ENCODE measurements at places on chromosomes 4 and X. TPM values are rescaled to one million over a fixed set of nuclear protein-coding genes. Genes with fewer than 3 reads are reported as not detected.

DNA sequence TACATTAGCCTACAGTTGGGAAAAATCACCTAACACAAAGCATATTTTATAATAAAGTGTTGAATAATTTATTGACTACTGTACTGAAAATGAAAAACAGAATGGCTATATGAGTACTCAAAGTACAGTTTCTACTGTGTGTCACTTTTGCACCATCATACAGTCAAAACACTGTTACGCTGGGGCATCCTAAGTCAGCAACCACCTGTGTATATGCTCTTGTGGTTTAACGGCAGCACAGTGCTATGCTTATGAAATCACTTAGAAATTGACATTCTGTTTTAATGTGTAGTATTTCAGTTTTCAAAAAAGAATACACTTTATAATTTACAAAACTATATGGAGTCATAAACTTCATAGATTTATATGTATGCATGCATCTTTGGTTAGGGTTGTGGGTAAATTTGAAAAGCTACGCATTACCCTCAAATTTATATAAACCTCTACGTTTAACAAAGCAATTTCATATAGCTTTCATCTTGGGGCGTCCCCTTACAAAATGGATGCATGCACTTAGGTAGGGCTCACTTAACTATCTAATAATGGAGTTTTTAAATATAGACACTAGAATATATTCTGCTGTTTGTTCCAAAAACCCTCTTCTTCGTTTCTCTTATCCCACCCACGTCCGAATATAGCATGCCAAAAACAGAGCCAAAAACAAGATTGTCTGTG is 690 bp upstream of the NEIL3 start:
- H3K36me3 ChIP-seq, result no peaks in the 10 kb centered on the region
- no peak for DNase-seq
- H3K27ac ChIP-seq, result no peak overlapping the region

ZNF182 gene
- total RNA-seq, result 4.4 TPM

- no peak overlapping the region for H3K4me3 ChIP-seq
- no peak overlapping the region for H3K27ac ChIP-seq
- no peaks in the 10 kb centered on the region for H3K4me1 ChIP-seq
- H3K36me3 ChIP-seq, result no peaks in the 10 kb centered on the region
These were observed 47.6 kb downstream of the RAB33B start for GRCh38 chr4:139501527-139501926.

GRCh38 chr4:26434030-26434639 is 56.1 kb downstream of the CCKAR start:
- no peak overlapping the region for H3K27ac ChIP-seq
- DNase-seq, result peak; percentile 21
- no peaks in the 10 kb centered on the region for H3K27me3 ChIP-seq
- no peak overlapping the region for H3K4me3 ChIP-seq

PCDH18 gene
- 4.9 TPM for total RNA-seq

ZC4H2 gene
- total RNA-seq, result 18.7 TPM

DNA sequence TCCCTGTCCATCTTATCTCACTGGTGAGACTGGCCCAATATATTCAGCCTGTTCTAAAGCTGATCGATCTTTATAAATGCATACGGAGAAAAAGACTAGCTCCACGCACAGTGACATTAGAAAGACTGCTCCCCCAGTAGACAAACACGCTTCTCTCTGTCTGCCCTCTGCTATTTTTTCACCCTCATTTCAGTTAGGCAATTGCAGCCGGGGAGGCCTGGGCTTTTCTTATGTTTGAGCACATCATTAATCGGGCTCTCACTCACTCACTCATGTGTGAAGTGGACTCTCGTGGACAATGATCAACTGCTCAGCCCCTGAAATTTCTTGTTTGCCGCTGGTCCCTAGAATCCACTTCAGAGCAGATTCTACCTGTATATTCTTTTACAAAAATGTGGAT is 824.7 kb upstream of the TENM3 start:
- no peaks in the 10 kb centered on the region for H3K4me1 ChIP-seq
- H3K36me3 ChIP-seq, result no peaks in the 10 kb centered on the region
- H3K27me3 ChIP-seq, result no peaks in the 10 kb centered on the region
- no peak overlapping the region for H3K4me3 ChIP-seq
- no peak for DNase-seq
- H3K27ac ChIP-seq, result no peak overlapping the region

GRCh38 chr4:140308366-140309123 is 64.9 kb upstream of the SCOC start:
- H3K27me3 ChIP-seq, result no peaks in the 10 kb centered on the region
- DNase-seq, result peak; percentile 95
- no peaks in the 10 kb centered on the region for H3K36me3 ChIP-seq
- H3K4me3 ChIP-seq, result no peak overlapping the region

GRCh38 chr4:56235011-56235410 is 152.3 kb downstream of the AASDH start:
- H3K4me3 ChIP-seq, result no peak overlapping the region
- DNase-seq, result no peak
- no peaks in the 10 kb centered on the region for H3K36me3 ChIP-seq
- H3K4me1 ChIP-seq, result no peaks in the 10 kb centered on the region
- H3K27me3 ChIP-seq, result no peaks in the 10 kb centered on the region

ITM2A gene
- total RNA-seq, result 40.7 TPM

DNA sequence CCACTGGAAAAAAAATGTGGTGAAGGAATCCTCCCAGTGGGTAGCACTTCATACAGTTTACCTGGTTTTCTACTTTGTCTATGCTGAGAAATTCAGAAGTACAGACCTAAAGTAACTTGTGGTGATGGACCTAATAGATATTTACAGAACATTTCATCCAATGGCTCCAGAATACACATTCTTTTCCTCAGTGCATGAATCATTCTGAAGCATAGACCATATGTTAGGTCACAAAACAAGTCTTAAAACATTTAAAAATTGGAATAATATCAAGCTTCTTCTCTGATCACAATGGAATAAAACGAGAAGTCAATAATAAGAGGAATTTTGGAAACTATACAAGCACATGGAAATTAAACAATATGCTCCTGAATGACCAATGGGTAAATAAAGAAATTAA is 450.1 kb upstream of the INTU start:
- no peaks in the 10 kb centered on the region for H3K4me1 ChIP-seq
- no peak overlapping the region for H3K4me3 ChIP-seq
- H3K27me3 ChIP-seq, result no peaks in the 10 kb centered on the region
- no peaks in the 10 kb centered on the region for H3K36me3 ChIP-seq
- no peak overlapping the region for H3K27ac ChIP-seq

- H3K36me3 ChIP-seq, result no peaks in the 10 kb centered on the region
- no peaks in the 10 kb centered on the region for H3K27me3 ChIP-seq
- H3K4me3 ChIP-seq, result no peak overlapping the region
- H3K27ac ChIP-seq, result no peak overlapping the region
These were observed 14.2 kb downstream of the ATP5ME start for GRCh38 chr4:659851-660250.

UCHL1 gene
- total RNA-seq, result 1,154 TPM

DNA sequence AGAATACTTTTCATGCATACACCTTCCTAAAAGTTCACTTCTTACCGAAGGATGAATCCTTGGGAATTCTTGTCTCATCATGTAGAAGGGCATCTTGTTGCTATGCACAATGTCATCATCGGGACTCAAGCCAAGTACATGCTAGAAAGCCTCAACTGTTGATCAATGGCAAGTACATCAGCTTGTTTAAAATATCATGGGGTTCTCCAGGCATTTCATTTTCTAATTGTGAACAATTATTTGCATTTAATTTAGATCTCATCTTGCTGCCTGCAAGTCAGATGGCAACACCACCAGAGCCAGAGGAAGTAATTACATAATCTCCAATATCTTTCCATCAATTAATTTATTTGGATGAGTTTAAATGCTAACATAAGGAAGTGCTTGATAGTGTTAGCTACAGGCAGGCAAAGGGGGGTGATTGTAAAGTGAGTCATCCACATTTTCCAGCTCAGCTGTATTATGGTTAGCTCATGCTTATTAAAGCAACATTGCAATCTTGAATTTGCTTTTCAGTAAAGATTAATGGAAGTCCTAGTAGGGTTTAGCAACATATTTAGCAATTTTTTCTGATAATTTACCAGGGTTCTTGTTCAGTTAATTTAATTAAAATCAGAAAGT is 356.5 kb downstream of the CBLL2 start:
- H3K4me1 ChIP-seq, result peaks cover 4% of the 10 kb centered on the region
- no peak overlapping the region for H3K4me3 ChIP-seq
- peak overlapping the region; percentile 16 for H3K27ac ChIP-seq
- no peaks in the 10 kb centered on the region for H3K27me3 ChIP-seq
- no peaks in the 10 kb centered on the region for H3K36me3 ChIP-seq

PAGE2B gene
- total RNA-seq, result not detected

DNA sequence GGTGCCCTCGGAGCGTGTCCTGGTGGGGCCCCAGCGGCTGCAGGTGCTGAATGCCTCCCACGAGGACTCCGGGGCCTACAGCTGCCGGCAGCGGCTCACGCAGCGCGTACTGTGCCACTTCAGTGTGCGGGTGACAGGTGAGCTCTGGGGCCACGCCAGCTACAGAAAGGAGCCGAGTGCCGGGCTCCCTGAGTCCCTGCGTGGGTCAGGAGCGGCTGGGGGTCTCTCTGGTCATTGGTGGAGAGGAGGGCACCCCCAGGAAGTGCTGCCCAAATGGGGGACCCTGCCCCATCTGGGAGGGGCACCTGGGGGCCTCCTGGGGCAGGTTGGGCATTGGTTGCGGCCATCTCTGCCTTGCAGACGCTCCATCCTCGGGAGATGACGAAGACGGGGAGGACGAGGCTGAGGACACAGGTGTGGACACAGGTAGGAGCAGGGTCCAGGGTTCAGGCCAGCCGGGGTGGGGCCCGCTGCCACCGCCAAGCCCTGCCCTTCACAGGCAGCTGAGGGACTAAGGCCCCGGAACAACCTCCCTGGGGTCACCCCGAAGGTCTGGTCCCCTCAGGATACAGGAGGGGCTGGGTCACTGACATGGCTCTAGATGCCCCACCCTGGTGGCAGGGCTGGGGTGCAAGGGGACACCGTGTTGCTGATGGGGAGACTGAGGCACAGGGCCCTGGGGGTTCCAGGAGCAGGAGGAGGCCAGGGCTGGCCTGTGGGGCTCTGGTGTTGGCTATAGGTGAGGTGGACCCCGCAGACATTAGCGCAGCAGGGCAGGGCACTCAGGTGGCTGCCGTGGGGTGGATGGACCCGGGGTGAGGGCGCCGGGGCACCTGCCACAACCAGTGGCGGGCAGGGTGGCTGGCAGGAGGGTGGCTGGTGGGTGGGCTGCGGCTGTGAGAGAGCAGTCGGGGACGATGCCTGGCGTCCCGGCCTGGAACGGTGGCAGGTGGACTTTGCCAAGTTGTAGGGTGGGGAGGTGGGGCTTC is 6.6 kb downstream of the FGFR3 start:
- DNase-seq, result no peak
- no peaks in the 10 kb centered on the region for H3K36me3 ChIP-seq
- H3K27ac ChIP-seq, result no peak overlapping the region

DNA sequence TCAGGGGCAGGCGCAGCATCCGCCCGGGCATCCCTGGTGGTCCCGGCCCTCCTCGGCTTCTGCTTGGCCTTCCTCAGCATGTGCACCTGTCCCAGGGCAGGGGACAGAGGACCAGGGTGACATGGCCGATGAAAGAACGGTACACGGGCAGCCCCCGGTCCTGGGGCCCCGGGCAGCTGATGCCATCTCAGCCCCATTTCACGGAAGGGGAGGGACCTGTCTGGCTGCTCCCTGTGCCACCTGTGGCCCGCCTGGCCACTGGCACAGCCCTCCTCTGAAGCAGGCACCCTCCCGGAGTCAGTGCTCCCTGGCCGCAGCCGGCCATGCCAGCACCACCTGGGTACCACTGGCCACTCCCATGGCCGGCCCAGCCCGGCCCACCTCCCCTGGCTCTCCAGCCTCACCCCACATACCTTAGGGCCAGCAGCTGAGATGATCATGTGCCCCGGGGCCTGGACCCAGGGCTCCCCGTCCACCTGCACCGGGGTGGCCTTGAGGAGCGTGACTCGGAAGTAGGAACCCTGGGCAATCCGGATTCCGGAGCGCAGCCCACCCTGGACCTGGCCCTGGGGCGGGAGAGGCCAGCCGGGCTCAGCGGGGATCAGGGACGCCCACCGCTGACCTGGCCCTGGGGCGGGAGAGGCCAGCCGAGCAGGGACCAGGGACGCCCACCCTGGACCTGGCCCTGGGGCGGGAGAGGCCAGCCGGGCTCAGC is 12.6 kb downstream of the DGKQ start:
- no peaks in the 10 kb centered on the region for H3K4me1 ChIP-seq
- no peak for DNase-seq
- no peaks in the 10 kb centered on the region for H3K27me3 ChIP-seq
- H3K4me3 ChIP-seq, result no peak overlapping the region
- H3K36me3 ChIP-seq, result no peaks in the 10 kb centered on the region

Data from astrocyte (in vitro differentiated cells and primary cell).